ENCODE measurements at places on chromosomes 7 and 10.

DNA sequence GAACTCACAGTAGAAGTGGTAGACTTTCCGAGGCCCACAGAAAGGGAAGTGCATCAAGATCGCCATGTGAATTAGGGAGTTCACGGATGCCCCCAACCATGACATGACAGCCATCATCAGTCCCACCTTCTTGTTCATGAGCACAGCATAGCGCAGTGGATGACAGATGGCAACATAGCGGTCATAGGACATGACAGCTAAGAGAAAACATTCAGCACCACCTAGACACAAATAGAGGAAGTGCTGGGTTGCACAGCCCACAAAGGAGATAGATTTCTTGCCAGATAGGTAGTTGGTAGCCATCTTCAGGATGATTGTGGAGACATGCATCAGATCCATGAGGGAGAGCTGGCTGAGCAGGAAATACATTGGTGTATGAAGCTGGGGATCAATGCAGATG, 342 bp downstream of the OR2AE1 start:
- no peak for DNase-seq

DNA sequence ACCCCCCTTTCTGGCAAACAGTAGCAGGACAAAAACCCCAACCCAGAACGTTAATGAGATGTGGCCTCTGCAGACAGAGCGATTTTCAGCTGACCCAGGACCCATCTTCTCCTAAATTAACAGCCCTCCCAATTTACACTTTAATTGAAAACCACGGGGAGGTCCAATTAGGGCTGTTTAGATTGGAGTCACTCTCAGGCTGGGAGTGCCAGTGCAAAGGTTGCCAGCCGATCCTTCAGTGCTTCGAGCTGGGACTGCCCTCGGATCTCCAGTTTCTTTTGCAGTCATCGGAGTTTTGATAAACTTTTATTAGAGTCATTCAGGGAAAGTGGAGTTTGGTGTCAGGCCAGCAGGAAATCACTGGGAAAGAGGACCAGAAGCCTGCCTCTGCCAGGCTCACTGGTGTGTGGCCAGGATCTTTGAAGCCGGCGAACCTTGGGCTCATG, 108.0 kb downstream of the DOCK1 start:
- DNase-seq: no peak

DNA sequence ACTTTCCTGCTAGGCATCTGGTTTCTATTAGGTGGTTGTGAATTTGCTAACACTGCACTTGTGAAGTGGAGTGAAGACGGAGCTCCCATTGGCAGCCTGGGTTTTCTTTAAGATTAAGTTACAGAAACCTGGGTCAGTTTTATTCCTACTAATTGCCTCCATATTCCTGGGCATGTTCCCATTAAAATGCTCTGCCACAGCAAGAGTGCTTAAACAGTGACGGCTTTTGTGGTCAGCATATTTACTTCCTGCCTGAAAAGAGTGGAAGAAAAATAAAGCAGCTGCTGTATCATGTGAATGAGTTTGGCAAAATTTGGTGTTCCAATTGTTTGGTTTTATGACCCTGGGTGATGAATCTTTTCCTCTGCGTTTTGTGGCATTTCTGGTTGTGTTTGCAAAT, 96.9 kb upstream of the PLXDC2 start:
- DNase-seq: no peak

DNA sequence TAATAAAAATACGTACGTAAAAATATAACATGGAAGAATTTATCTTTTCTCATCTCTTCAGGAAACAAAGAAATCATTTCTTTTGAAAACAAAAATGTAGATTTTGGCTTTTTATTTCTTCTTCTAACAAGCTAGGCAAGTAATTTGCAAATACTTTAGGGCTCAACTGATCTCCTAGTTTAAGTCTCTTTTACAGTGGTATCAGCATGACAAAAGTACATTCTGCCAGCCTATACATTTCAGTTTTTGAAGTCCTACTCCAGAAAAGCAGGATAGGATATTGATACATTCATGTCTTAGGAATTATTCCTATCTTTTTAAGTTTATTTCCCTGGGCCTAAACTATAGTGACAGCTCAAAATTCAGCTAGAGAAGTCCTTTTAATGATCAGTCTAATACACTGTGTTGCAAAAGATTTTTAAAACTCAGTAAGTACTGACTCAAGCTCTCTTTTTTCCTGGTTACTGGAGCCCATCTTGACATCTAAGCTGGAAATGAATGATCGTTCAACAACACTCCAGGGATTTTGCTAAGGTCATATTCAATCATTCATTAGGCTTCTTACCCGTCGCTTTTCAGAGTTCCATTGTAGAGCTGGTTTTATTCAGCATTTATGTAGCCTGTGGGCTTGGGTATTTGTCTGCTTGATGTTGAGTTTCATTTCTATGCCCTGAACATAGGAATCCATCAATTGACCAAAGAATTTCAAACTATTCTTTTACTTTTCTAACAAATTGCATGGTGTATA, 12.2 kb upstream of the FAM53B start:
- DNase-seq: no peak

GRCh38 chr7:137634356-137634755, 212.4 kb downstream of the DGKI start:
- no peak for DNase-seq

DNA sequence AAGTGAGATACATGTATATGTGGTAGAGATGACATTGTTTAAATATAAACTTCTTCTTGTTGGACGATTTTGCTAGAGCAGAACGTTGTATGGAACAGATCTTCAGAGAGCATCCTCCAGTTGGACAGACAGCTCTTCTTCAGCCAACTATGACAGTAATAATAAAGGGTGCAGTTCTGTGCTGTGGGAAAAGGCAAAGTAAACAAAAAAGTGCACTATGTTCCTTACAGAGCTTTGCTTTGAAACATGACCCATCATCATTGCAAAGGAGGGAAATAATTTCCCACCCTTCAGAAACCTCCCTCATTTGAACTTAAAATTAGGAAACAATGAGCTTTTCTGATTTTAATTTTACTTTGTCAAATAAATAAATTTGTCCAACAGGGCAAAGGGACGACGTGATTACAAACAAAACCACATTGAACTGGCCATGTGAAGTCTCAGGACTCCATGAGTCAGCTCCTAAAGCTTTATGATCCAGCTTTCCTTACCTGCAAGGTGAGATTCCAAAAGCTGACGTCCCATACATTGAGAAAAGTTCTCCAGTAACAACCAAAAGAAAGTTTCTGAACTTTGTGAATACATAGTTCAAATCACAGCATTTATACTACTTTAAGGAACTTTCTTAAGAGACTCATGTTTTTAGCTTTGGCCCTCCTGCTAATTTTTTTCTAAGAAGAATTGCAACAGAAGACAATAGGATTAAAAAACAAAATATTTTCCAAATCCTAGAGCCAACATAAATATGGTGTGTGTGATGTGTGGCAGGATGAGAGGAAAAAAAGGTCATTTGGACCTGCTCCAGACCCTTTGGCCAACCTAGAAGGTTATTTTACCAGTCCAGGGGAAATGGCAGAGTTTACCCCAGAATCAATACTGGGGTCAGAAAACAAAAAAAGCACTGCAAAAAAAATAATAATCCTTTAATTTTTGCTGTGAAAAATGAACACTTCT, 565.4 kb upstream of the NRP1 start:
- DNase-seq: no peak

- peak; percentile 88 for DNase-seq
Measured at GRCh38 chr7:73557397-73558257, at the start of gene BCL7B. BCL7B (minus strand) TSS chr7:73557690; CDS start chr7:73557578, 112 bp downstream.

- no peak for DNase-seq
Measured at GRCh38 chr10:66365686-66366085, 560.1 kb upstream of the LRRTM3 start.

- DNase-seq: no peak
Measured at GRCh38 chr7:115831371-115831770, 199.2 kb downstream of the TFEC start.

GRCh38 chr7:94393246-94394108, 1.2 kb upstream of the COL1A2 start:
- DNase-seq: no peak

DNA sequence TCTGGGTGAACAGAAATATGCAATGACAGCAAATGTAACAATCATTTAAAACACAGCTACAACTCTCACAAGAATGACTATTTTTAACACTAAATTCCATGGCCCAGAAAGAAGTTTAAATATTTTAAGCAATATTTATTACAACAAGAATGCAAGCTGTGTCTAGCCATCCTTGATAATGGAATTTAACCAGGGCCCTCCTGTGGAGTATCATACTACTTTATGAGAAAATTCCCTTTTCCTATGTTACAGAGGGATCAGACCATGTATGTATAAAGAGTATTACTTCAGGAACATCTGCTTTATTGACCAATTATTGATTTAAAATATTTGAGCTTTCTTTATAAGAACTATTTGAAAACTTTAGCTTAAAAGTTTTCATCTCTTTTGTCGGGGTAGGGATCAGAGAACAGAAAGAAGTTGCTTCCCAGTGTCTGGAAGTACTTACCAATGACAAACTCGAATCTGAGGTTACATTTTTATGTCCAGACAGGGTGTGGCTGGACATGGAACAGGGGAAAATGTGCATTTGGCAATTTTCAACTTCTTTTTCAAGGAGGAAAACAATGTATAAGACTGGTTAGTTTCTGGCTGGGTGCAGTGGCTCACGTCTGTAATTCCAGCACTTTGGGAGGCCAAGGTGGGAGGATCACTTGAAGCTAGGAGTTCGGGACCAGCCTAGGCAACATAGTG, 48.3 kb upstream of the NRBF2 start:
- no peak for DNase-seq

- no peak for DNase-seq
Measured at GRCh38 chr10:85492684-85493083, 873.9 kb downstream of the GRID1 start.

DNA sequence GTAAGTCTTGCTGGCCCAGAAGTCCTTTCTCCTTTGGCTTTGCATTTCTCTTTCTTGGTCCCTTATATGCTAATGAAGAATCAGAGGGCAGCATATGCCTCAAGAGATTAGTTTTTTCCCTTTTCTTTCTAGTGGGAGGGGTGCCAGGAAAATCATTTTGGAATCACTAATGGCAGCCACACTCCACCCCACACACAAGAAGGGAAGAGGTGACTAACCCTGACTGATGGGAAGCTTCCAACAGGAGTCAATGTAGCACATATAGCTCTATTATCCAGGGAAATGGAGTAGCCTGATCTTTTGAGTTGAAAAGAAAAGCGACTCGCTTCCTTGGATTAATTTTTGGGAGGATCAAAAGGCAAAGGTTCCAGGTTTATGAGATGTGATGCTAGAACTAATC, 225.3 kb downstream of the KIF20B start:
- DNase-seq: no peak

GRCh38 chr7:140350056-140350455, 48.3 kb downstream of the SLC37A3 start:
- no peak for DNase-seq

DNA sequence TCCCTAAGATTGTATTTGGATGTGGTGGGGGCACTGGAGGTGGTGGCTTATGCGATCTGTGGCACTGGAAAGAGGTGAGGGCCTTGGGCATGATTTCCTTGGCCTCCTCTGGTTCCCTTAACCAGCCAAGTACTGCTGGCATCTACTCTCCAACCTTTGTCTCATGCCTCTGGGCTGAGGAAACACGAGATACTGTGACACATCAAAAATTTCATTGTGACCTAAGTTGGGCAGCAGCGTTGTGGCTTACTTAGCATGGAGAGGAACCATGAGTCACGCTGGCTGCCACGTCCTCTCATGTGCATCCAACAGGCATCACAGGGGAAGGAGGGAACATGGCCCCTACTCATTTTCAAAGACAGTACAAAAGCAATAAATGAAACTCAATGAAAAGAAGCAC, 29.7 kb upstream of the GSDME start:
- peak; percentile 89 for DNase-seq

- no peak for DNase-seq
Measured at GRCh38 chr7:130297628-130298543, 4.9 kb downstream of the CPA4 start.

DNA sequence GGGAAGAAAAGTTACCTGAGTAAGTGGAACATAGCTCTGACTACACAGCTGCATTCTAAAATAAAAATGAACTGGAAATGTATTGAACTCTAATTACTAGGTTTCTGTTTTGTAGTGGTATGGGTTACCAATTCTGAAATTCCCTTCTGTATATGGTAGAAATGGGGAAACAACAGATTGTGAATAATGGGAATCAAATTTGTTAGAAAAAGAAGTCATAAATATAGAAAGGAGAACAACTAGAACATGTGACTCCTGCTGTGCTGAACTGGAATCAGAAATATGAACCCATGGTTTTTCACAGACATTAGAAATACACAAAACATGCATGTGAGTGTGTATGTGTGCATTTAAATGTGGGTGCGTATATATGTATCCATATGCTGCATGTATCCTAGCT, 27.0 kb downstream of the MCMBP start:
- no peak for DNase-seq

DNA sequence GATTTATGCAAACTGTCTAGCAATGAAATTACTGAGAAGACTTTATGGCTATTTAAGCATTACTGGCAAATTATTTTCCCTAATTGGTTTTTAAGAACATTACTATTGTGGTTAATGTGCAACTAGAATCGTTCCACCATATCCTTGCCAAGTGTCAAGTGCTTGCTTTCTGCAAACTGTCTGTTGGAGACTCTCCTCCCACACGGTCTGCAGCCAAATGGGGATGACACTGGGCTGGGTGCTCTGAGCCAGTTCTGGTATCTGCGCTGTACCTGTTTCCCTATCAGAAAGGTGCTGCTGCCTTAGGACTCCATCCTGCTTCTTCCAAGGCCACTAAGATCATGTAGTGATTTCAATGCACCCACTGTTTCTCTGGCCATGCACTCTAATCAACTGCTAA, 110.4 kb downstream of the RAMP3 start:
- DNase-seq: no peak

GRCh38 chr7:51141451-51142003, 175.1 kb downstream of the COBL start:
- DNase-seq: peak; percentile 50

DNA sequence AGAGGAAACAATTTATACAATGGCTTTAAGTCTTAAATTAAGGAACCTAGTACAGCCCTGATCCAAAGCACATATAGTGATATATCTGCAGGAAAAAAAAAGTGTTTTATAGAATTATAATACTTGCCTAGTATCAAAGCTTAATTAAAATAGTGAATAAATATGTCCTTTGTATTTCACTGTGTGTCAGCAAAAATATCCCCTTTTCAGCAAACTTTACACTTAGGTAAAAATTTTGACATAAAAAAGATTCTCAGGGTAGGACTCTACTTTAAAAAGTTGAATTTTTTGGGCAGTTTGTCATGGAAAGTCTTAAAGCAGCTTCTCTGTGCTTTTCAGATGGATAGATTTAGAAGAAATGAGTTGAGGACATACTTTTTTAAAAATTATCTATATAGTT, 12.7 kb upstream of the NEBL start:
- DNase-seq: no peak

- DNase-seq: no peak
Measured at GRCh38 chr10:73768881-73769280, 13.0 kb upstream of the CHCHD1 start.

DNA sequence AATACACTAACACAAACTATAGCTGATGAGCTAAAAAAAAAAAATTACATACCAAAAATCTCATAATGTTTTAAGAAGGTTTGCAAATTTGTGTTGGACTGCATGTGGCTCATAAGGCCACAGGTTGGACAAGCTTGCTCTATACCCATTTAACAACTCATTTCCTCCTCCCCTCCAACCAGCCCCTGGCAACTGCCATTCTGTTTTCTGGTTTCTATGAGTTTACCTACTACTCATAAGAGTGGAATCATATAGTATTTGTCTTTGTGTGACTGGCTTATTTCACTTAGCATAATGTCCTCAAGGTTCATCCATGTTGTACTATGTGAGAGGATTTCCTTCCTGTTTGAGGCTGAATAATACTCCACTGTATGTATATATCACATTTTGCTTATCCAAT, 100.4 kb upstream of the ARHGAP21 start:
- no peak for DNase-seq

Measured in H54 (cell line).